ENCODE measurements at places on chromosomes 3 and 15.

GRCh38 chr3:100810671-100811070, 101.4 kb downstream of the TFG start:
- peak; percentile 5 for DNase-seq

DNA sequence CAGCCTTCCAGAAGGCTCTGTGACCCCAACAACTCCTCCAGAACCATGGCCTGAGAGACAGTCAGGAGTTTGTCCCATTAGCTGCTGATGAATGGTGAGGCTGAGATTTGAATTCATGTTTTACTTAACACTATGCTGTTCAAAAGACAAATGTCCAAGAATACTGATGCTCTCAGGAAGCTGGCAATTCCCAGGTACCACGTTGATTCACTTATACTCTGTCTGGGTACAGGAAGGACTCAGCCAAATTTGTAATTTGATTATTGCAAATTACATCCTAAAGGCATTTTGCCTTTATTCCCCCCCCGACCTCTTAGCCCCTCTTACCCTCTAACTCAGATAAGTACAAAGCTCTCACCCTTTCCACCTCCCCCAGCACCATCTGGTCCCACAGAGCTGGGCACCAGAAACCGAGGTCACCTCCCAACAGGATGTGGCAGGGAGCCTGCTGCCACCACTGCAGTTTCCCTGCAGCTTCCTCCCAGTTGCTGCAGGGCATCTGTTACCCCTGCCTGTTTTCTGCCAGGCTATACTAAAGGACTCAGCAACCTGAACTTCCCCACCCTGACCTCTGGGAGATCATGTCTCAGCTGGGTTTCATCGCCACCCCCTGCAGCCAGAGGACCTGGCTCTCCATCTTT, 33.6 kb downstream of the EAF1 start:
- no peak for DNase-seq

- no peak for DNase-seq
These were observed 58.1 kb downstream of the NGLY1 start for GRCh38 chr3:25724948-25725645.

DNA sequence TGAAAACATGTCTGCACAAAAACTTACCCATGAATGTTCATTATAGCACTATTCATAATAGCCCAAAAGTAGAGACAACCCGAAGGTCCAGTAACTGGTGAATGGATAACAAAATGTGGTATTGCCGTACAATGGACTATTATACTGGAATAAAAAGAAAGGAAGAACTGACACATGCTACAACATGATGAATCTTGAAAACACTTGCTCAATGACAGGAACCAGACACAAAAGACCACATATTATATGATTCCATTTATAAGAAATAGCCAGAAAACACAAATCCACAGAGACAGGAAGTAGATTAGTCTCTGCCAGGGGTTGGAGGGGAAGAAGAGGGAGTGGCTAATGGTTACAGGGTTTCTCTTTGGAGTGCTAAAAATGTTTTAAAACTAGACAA, 18.3 kb downstream of the SHC4 start:
- no peak for DNase-seq

DNA sequence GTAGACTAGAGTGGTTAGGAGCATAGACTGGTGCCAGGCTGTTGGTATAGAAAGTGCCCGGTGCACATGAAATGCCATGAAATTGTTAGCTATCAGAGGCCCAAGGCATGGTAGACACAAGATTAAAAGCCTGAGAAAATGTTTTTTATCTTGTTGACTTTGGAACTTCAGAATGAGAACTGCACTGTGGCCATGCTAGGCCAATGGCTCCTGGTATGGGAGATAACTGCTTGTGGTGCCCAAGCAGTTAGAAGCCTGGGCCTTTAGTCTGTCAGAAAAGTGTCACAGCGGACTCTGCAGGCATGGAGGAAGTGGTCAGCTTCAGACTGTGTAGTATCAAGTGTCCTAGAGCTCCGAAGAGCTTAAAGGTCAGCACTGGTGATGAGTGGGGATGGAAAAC, 11.9 kb downstream of the FYCO1 start:
- no peak for DNase-seq

DNA sequence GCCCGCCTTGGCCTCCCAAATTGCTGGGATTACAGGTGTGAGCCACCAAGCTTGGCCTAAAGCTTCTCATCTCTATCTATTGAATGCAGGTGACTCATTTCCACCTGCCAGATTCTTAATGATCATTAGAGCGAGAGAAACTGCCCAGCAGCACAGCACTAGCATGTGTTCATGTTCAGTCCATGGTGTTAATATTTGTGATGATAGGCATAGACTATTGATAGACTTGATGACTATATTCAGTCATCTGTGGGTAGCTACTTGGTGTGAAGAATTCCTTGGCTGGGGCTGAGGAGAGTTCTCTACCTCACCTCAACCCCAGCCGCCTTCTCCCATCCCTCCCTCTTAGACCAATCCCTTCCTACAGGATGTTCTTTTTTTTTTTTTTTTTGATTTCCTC, 60.0 kb downstream of the ST6GAL1 start:
- no peak for DNase-seq

Measured in AG08396 (cell line).